ENCODE measurements at places on chromosomes 1 and 21.
A peak's percentile ranks its signal among the peaks of the same experiment; 100 is the strongest.

GRCh38 chr1:26724926-26725325 lies 29.1 kb downstream of the ARID1A start:
- DNase-seq, result no peak

DNA sequence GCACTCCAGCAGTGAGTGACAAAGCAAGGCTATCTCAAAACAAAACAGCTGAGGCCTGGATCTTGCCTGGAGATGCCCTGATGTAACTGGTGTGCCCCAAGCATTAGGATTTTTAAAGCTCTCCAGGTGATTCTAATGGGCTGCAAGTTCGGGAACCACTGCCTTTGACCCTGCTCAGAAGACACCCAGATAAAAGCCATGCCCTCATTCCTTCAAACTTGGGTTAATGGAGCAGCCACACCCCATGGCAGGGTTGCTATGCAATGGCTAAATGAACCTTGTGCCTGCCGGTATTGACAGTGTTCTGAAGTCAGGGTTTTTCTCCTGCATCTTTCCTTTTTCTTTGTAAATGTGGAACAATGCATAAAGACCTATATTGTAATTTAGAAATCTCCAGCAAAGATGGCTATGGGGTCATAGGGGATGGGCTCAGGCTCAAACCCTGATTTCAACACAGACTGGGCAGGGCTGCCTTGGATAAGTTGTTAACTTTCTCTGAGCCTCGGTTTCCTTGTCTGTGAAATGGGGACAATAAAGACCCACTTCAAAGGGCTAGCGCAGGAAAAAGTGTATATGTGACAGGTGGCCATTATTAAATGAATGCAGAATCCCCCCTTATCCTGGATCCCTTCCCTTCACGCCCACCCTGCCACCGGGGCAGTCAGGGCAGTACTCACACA lies 453 bp downstream of the TFF3 start:
- DNase-seq, result peak; percentile 16

- DNase-seq, result no peak
Observed at GRCh38 chr1:92993581-92993980, 32.3 kb upstream of the DIPK1A start.

- peak; percentile 59 for DNase-seq
Observed at GRCh38 chr1:78678324-78678723, 28.7 kb downstream of the IFI44 start.

GRCh38 chr1:202235856-202236837 lies 42.5 kb downstream of the LGR6 start:
- peak; percentile 77 for DNase-seq

DNA sequence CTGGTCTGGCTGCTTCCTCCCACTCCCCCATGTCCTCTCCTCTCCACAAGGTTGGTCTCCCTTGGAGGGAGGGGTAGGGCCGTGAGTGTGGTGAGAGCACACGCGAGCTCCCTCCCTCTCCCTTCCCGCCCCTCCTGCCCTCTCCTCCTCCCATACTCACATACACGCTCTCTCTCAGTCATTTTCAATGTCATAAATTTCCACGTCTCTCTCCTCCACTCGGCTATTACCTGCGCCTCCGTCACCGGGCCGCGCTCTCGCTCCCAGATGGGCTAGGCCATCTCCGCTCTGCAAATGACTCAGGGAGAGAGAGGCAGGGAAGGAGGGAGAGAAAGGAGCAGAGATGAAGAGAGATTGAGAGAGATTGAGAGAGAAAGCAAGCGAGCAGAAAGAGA lies 36.7 kb upstream of the DMBX1 start:
- DNase-seq, result no peak

GRCh38 chr21:21624674-21625073 lies 626.5 kb downstream of the NCAM2 start:
- no peak for DNase-seq

- DNase-seq, result no peak
Observed at GRCh38 chr1:156463874-156464273, 36.7 kb downstream of the MEF2D start.

DNA sequence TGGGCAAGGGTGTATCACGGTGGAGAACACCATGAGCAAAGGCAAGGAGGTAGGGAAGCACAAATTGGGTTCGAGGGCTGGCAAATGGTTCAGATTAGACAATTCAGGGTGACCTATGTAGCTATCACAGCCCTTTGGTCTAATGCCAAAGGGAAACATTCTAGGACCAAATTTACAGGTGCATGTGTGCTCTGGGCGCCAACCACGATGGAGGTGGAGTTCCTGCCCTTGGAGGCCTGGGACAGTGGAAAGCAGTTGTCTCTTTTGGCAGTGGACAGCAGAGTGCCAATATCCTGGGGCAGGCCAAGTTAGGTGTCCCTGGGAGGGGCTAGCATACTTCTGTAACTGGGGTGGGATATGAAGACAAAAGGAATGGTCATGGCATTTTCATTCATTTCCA lies 40.1 kb downstream of the IGFN1 start:
- DNase-seq, result no peak

DNA sequence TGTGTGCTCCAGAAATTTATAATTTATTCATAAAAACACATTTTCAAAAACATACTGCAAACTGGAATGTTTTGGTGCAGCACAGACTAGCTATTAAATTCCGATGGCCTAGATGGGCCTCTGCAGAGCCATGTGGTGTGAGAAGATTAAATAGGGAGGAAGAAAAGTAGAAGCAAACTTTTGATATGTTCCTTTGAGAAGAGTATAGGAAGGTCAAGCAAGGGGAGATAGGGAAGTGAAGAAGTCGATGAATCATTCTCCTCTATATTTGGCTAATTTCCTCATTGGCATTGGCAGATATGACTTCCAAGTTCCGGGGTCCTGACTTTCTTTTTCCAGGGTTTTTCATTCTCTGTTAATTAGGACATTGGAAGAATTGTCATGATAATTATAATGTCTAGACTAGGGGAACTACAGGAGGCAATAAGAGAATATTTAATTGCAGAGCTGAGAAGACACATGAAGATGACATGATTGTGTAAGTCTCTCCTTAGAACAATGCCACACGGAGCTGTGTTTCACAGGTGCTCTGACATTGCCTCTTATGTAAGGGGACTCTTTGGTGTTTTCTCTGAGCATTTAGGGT lies 19.3 kb upstream of the ZNF326 start:
- DNase-seq, result no peak

DNA sequence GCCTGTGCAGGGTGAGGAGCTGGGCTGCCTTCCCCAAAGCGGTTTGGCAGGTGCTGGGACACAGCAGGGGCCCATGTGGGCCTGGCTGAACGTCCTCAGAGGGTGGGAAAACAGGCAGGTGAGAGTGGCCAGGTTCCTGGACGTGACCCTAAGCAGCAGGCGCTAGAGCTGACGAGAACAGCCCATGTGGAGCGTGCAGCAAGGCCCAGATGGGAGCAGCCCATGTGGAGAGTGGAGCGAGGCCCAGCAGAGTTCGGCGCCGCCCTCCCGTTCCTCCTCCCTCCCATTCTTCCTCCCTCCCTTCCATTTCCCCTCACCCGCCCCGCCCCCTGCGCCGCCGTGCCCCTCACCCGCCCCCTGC lies 314.4 kb upstream of the VAMP3 start:
- DNase-seq, result no peak

DNA sequence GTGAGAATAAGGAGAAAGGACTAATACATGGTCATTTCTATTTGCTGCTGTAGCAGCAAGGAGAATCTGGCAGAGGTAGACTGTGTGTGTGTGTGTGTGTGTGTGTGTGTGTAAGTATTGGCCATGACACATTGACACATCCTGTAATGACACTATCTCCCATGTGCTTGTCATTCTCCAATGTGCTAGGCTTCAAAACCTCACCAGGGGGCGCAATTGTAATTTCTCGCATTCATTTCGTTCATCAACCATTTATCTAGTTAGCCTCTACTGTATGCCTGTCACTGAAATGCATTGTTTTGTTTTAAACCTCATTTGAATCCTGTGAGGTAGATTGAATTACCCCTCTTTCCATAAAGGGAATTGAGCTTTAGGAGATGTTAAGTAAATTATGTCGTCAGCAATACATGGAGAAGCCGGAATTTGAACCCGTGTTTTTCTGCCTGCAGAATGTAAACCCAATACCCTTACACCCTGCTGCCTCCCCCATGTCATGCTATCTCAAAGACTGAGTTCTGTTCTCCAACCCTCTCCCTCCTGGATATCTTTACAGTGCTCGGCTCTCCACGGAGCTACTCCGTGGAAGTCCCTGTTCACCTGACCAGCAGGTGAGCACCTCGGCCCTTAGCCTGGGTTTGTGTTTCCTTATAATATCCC lies 100.8 kb downstream of the UCK2 start:
- DNase-seq, result peak; percentile 63

- no peak for DNase-seq
Observed at GRCh38 chr1:80659161-80659560, 1141.6 kb upstream of the ADGRL2 start.

- DNase-seq, result no peak
Observed at GRCh38 chr1:113199760-113200455, 126.9 kb downstream of the LRIG2 start.

- no peak for DNase-seq
Observed at GRCh38 chr1:52952112-52952511, 25.0 kb downstream of the SCP2 start.

GRCh38 chr1:29363536-29363935 lies 127.2 kb downstream of the PTPRU start:
- DNase-seq, result no peak

- no peak for DNase-seq
Observed at GRCh38 chr1:12505231-12505630, 112.8 kb downstream of the DHRS3 start.

DNA sequence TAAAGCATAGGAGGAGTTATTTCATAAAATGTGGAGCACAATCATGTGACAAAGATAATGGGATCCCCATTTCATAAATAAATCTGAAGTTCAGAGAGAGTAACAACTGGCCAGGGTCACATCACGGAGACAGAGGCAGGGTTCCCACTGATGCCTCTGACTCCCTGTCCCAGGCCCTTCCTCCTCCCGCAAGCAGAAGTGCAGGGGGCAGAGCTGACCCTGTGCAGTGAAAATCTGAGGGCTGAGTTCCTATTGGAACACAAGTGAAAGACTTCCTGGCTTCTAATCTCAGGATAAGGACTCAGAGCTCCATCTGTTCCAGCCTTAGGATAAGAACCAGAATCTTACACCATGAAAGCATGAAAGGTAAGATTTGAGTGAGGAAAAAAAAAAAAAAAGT lies 22.0 kb downstream of the SELL start:
- DNase-seq, result no peak

DNA sequence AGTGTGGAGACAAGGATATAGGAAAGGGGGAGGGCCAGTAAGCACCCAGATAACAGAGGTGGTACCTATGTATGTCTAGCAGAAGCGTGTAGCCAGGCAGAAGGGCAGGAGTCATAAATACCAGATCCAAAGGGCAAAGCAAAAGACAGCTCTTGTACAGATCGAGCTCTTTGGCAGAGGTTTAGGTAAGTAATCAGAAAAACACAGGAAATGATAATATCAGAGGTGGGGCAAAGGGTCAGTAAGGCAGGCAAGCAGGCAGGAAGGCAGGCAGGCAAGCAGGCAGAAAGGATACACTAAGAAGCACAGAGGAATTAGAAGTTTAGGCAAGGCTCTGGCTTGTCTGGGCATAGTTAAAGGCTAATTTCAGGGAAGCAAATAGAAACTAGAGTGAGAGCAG lies 22.7 kb upstream of the SLFNL1 start:
- no peak for DNase-seq

- no peak for DNase-seq
Observed at GRCh38 chr1:119648620-119649004, 546 bp upstream of the ZNF697 start.

- no peak for DNase-seq
Observed at GRCh38 chr1:154756793-154757548, 113.1 kb downstream of the KCNN3 start.

DNA sequence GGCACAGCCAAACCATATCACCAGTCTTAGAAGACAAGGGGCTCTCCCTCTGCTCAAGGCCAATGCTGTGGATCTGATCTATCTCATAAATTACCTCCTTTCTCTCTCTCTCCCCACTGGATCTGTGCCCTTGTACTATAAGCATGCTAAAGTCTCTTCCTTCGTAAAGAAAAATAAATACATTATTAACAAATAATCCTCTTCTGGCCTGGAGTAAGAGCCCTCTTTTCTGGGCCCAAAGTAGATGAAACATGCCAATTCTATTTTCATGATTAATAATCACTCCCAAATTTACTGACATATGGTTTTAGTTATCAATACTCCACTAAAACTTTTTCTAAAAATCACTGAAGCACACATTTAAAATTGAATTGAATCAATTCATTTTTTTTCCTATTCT lies 889.7 kb downstream of the ADGRL2 start:
- DNase-seq, result no peak

DNA sequence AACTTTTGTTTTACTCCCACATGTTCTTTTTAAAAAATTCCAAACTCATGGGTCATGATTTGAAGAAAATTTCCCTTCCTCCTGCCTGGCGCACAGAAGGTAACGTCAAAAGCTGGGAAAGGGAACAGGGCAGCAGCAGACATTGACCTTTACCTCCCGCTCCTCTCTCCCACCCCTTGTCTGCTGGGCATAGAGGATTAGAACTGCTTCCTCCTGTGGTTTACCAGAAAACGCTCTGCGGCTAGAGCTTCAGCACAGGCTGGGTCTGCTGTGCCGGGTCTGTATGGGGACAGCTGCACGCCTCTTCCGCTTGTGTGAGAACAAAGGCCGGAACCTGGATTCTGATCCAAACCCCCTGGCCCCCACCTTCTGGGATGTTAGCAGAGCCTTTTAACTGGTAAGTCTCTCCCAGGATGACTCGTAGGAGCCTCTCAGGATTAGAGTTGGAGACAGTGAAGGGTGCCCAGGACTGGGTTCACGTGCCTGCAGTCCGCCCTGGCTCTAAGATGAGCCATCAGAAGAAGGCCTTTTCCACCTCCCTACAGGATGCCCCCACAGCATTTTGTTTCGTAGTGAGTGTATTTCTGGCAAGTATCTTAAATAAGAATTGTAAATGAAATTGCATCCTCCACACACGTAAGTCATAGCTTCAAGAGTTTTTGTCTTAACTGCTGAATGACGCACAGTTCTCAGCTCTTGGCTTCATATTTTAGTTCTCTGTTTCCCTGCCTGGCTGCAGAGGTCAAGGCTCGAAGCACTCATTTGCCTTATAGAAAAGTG lies 5.2 kb downstream of the H6PD start:
- peak; percentile 87 for DNase-seq

DNA sequence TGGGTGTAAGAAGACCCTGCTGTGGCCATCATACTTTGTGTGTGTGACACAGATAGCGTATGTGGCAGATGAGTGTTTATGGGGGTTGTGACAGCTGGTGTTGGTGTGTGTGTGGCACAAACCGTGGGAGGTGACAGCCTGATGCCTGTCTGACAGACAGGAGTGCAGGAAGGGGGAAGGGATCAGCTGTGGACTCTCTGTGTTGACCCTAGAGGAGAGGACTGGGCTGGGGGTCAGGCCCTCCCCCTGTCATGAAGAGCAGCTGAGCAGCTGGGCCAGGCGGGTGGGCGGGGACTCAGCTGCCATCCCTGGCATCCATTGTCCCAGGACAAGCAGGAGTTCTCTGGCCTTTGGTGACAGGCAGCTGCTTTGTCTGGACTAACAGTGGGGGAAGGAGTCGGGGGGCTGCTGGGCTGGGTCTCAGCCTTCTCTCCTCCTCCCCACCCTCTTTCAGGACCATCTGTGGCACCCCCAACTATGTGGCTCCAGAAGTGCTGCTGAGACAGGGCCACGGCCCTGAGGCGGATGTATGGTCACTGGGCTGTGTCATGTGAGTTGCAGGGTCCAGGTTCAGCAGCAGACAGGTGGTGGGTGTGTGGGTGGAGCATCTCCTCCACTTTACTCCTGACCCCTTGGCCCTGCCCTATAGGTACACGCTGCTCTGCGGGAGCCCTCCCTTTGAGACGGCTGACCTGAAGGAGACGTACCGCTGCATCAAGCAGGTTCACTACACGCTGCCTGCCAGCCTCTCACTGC lies 2.3 kb downstream of the PLK3 start:
- no peak for DNase-seq

- no peak for DNase-seq
Observed at GRCh38 chr21:41824466-41825207, 54.5 kb downstream of the PRDM15 start.

GRCh38 chr1:96515925-96516324 lies 205.7 kb upstream of the PTBP2 start:
- DNase-seq, result no peak

All from activated CD8-positive, alpha-beta memory T cell treated with anti-CD3 and anti-CD28 coated beads, Interleukin-2, amount 10 ng/mL, durations not matched to agents 7 days and 5 days (primary cell).